ENCODE measurements at places on chromosomes 11 and 22.

- no peak for DNase-seq
Observed at GRCh38 chr11:98411777-98412176, 609.0 kb upstream of the CNTN5 start.

DNA sequence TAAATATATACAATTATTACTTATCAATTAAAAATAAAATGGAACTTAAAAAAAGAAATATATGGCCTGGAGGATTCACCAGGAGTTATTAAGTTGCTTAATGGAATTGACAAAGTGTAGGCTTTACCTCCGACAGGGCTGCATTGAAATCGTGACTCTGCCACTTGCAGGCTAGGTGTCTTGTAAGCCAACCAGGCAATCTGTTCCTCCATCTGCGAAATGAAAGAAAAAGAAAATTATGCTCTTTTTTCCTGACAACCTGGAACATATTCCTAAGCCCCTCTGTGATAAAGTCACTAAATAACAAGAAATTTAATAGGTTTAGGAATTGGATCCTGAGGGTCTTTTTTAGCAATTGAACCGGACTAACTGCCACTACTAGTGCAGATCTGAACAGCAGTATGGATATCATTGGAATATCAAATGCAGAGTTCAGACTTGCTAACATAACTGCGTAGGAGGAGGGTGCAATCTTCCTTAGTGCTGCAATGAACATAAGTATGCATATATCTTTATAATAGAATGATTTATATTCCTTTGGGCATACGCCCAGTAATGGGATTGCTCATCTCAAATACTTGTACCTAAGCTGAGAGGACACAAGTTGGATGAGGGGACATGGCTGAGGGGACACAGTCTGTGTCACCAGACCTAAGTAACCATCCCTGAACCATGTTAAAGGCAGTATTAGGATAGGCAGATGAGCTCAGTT is 42.5 kb upstream of the CEP126 start:
- DNase-seq = no peak

- no peak for DNase-seq
Observed at GRCh38 chr11:130737041-130737830, 179.0 kb downstream of the SNX19 start.

GRCh38 chr11:72552399-72552910 is 118.1 kb upstream of the CLPB start:
- DNase-seq = no peak

- no peak for DNase-seq
Observed at GRCh38 chr11:34339149-34340064, 18.4 kb downstream of the ABTB2 start.

DNA sequence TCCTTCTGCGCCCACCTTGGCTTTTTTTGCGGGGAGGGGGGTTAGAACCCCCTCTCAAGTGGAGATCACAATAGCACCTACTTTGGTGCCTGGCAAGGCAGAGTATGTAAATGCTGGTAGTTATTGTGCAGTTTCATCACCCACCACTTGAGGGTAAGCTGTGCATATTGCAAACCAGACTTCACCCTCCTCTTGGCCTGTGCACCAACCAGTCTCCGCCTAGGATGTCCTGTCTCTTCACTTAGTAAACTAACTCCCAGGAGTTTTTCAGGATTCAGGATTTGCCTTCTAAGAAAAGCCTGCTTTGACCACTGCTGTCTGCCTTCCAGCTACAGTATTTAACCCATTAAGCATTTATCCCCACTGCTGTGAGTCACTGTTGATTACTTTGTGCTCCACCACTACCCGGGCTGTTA is 2.0 kb upstream of the UBXN1 start:
- no peak for DNase-seq

Measured in NCI-H1417 treated with DMSO at 0.1 percent for 48 hours (cell line).